ENCODE measurements at places on chromosomes 13 and 19. TPM values are rescaled to one million over a fixed set of nuclear protein-coding genes. Genes with fewer than 3 reads are reported as not detected.

Gene NXNL1
- total RNA-seq, result not detected

Gene KLK2
- not detected for total RNA-seq

Gene POLRMT
- 20.8 TPM for total RNA-seq

Gene TMPRSS9
- not detected for total RNA-seq

Gene ZNF181
- 31.6 TPM for total RNA-seq

Gene ZNF844
- total RNA-seq, result 8.2 TPM

Gene THSD1
- total RNA-seq, result 7.5 TPM

Gene EFNA2
- total RNA-seq, result not detected

Gene ZNF763
- 3.3 TPM for total RNA-seq

Gene VSTM2B
- not detected for total RNA-seq

Gene DENND1C
- total RNA-seq, result 0.46 TPM

Gene RAB11B
- 27.8 TPM for total RNA-seq

Gene CFD
- total RNA-seq, result 298 TPM

Gene ANO8
- 3.1 TPM for total RNA-seq

Gene SIGLEC5
- total RNA-seq, result 0.83 TPM

Gene CLDND2
- total RNA-seq, result not detected

GRCh38 chr19:33703821-33704220, 82.1 kb downstream of the CHST8 start:
- no peak for DNase-seq

- DNase-seq, result no peak
Measured at GRCh38 chr19:49114630-49115363, 627 bp downstream of the LIN7B start.

DNA sequence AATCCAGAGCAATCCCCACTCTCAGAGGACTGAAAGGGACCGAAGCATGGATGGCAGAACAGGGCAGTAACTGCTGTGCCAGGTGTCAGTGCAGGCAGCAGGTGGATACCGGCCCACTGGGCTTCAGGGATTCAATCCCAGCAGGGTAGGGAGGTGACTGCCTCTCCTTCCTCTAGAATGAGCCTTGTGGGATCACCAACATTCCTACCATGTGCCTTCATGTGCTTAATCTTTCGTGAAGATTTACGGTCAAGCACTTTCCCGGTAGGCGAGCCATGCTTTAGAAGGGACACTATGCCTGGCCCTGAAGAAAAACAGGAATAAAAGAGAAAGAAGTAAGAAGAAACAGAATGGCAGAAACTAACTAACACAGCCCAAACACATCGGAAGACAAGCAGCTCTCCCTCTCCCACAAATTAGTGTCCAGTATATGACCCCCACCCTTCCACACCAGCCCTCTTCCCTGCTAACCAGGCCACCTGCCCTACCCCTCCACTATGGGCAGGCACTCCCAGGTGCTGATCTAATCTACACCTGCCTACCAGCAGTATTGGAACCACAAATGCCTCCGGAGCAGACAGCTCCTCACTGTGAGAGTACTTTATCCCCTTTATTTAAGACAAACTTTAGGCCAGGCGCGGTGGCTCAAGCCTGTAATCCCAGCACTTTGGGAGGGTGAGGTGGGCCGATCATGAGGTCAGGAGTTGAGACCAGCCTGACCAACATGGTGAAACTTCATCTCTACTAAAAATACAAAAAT, 162.5 kb downstream of the NUFIP1 start:
- no peak for DNase-seq

- DNase-seq, result no peak
Measured at GRCh38 chr13:83876546-83876945, 5.7 kb downstream of the SLITRK1 start.

GRCh38 chr13:46575818-46576221, 22.9 kb downstream of the LRCH1 start:
- DNase-seq, result no peak

DNA sequence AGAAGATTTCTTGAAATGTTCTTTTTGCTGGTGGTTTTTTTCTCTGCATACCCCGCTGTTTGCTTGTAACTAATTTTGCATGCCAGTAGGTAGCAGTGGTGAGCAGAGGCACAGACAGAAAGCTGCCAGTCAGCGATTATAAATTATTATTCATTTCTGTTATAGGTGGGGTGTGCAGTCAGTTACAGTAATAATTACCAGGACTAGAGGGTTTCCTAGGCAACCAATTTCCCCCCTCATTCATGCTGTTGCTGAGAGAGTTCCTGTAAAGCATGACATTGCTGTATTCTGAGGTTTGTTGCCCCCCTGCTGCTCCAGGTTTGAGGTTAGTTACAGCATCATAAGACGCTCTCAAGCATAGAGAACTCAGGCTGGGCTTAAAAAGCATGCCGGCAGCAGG, 104.5 kb downstream of the URI1 start:
- no peak for DNase-seq

DNA sequence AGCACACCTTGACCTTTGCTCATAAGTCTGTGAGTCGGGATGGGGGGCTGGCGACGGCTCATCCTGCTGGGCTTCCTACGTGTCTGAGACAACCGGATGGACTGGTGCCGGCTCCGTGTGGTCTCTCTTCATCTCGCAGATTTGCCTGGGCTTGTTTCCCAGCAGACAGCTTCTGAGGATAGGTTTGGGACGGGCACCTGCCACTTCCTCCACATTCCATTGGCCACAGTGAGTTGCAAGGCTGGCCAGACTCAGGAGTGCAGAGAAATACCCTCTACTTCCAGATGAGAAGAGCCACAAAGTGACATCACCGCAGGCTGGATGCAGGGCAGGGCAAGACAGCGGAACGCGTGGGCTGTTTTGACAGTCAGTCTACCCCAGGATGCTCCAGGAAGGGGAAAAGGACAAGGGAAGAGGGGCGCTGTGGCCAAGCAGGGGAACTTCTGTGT, 48.1 kb downstream of the IRS2 start:
- DNase-seq, result peak; percentile 62

DNA sequence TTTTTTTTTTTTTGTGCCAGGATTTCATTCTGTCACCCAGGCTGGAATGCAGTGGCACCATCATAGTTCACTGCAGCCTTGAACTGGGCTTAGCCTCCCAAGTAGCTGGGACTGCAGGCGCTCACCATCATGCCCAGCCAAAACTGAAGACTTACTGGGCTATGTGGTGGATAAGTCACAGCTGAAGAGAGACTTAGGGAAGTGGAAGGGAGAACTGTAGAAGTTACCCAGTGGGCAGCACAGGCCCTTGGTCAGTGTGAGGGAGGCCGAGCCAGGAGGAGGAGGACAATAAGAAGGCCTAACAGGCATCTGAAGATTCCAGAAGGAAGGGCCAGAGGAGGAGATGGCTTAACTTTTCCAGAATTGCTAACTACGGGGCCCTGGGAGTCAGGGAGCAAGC, 4.0 kb upstream of the PSPN start:
- DNase-seq, result no peak

GRCh38 chr19:6204866-6205723, 69.6 kb downstream of the ACSBG2 start:
- no peak for DNase-seq

- no peak for DNase-seq
Measured at GRCh38 chr19:1220976-1221903, 15.7 kb downstream of the STK11 start.

GRCh38 chr19:3073159-3073563, 10.9 kb upstream of the TLE5 start:
- no peak for DNase-seq

DNA sequence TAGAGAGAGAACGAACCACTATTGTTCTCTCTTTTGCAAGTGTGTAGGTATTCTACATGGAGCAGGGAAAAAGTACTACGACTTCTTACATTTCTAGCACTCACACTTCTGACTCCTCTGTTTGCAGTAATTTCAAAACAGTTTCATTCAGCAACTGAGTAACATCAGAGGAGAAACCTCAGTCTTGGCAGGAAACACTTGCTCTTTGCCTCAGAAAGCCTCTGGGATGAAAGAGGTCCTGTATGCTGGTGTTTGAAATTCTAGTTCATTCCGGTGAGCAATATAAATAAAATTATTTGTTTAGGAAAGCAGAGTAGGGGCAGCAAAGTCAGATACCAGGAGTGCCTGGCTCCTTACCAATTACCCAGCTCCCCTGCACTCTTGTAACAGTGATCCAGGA, 595.5 kb downstream of the TBC1D4 start:
- no peak for DNase-seq

GRCh38 chr19:1933942-1934341, 7.0 kb upstream of the CSNK1G2 start:
- DNase-seq, result no peak

- DNase-seq, result no peak
Measured at GRCh38 chr19:45817725-45818301, 2.7 kb upstream of the RSPH6A start.

All from esophagus muscularis mucosa (tissue), 4 donors.